ENCODE measurements at places on chromosomes 11 and 22. TPM values are rescaled to one million over a fixed set of nuclear protein-coding genes. Genes with fewer than 3 reads are reported as not detected.

- H3K4me1 ChIP-seq = no peaks in the 10 kb centered on the region
- H3K36me3 ChIP-seq = no peaks in the 10 kb centered on the region
- no peaks in the 10 kb centered on the region for H3K27me3 ChIP-seq
- H3K4me3 ChIP-seq = no peak overlapping the region
- DNase-seq = no peak
Measured at GRCh38 chr11:5363679-5364078, 12.4 kb downstream of the OR51B6 start.

MRGPRF gene
- 0.57 TPM for total RNA-seq

- H3K27ac ChIP-seq = no peak overlapping the region
- peaks cover 14% of the 10 kb centered on the region for H3K4me1 ChIP-seq
- H3K36me3 ChIP-seq = no peaks in the 10 kb centered on the region
- H3K4me3 ChIP-seq = peak overlapping the region; percentile 69
- peaks cover 33% of the 10 kb centered on the region for H3K27me3 ChIP-seq
- no peak for DNase-seq
Measured at GRCh38 chr11:45147891-45148675, 1.6 kb downstream of the PRDM11 start.

GRCh38 chr11:27874998-27875830 lies 175.0 kb upstream of the BDNF start:
- no peak for DNase-seq
- H3K4me1 ChIP-seq = no peaks in the 10 kb centered on the region
- no peak overlapping the region for H3K27ac ChIP-seq
- no peak overlapping the region for H3K4me3 ChIP-seq
- no peaks in the 10 kb centered on the region for H3K36me3 ChIP-seq

GRCh38 chr11:105838668-105839384 lies 183.2 kb downstream of the MSANTD4 start:
- H3K4me1 ChIP-seq = no peaks in the 10 kb centered on the region
- no peaks in the 10 kb centered on the region for H3K27me3 ChIP-seq
- no peaks in the 10 kb centered on the region for H3K36me3 ChIP-seq
- no peak overlapping the region for H3K4me3 ChIP-seq

DNA sequence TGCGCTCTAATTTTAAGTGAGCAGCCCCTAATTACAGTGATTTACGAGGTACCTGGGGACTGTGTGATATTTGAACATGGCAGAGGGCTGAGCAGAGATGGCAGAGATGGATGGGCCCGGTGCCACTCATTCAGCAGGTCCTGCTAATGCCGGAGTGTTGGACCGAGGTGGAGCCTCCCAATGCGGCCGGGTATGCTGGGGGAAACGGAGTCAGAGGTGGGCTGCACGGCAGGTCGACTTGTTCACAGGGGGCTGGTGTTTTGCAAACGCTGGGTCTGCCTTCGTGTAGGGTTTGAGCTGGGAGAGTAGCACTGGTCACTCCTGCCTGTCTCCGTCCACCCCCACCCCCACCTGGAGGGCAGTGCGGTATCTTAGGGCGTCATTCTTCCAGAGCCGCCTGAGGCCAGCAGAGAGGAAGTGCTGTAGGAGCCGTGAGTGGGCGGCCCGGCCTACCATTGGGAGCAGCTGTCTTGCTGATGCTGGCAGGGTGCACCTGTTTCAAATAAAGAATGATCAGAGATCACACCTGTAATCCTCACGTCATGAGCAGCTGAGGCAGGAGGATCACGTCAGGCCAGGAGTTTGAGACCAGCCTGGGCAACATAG lies 122.6 kb downstream of the IGLL1 start:
- H3K4me1 ChIP-seq = peaks cover 68% of the 10 kb centered on the region
- DNase-seq = no peak
- no peak overlapping the region for H3K4me3 ChIP-seq
- H3K27ac ChIP-seq = no peak overlapping the region
- H3K36me3 ChIP-seq = no peaks in the 10 kb centered on the region

PGA4 gene
- total RNA-seq = 0.66 TPM

- H3K27ac ChIP-seq = no peak overlapping the region
- H3K4me1 ChIP-seq = peaks cover 18% of the 10 kb centered on the region
- DNase-seq = no peak
- peaks cover 3% of the 10 kb centered on the region for H3K27me3 ChIP-seq
- no peaks in the 10 kb centered on the region for H3K36me3 ChIP-seq
- H3K4me3 ChIP-seq = no peak overlapping the region
Measured at GRCh38 chr11:2708757-2709281, 9.0 kb upstream of the KCNQ1OT1 start.

DNA sequence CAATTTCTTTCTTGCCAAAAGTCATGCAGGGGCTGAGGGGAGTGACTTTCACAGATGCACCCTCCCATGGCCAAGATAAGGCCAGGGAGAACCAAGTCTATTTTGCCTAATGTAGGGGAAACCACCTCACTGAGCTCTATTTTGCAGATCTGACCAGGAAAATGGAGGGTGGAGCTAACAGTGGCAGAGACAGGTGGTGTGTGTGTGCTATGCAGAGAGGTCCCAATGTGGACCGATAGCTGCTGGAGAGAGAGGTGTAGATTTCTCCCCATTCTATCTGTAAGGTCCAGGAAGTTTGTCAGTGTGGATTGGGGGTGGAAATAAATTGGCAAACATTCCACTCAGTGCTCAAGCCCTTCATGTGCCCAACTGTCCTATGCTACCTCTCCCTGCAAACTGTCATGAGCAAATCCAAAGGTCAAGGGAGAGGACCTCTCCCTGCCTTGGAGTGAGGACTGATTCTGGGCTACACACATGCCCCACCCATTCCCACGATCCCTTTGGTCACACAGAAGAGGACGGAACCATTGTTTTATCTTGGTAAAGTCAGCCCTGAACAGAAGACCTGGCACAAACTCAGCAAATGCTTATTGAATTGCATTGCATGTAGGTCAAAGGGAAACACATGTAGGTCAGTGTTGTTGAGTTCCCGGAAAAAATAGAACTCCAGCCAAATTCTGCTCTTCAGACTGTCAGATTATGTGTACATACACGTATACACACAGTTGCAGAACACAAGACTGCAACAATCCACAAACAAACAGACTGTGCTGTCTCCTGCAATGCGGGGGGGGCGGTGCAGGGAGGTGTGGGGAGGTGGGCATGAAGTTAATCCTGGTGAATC lies 65.9 kb downstream of the C11orf58 start:
- no peak overlapping the region for H3K4me3 ChIP-seq
- H3K4me1 ChIP-seq = no peaks in the 10 kb centered on the region
- DNase-seq = no peak
- H3K27ac ChIP-seq = no peak overlapping the region

DNA sequence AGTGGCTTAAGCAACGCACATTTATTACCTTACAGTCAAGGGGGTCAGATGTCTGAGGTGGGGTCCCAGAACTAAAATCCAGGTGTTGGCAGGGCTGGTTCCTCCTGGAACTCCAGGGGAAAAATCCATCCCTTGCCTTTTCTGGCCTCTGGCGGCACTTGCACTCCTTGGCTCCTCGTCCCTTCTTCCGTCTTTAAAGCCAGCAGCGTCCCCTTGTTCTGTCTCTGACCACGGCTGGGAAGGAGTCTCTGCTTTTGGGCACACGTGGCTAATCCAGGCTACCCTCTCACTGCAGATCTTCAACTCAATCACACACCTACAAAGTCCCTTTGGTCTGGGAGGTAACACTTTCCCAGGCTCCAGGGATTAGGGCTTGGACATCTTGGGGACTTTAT lies 73.5 kb upstream of the WNT7B start:
- H3K27ac ChIP-seq = no peak overlapping the region
- peaks cover 89% of the 10 kb centered on the region for H3K27me3 ChIP-seq
- no peak overlapping the region for H3K4me3 ChIP-seq
- no peak for DNase-seq
- no peaks in the 10 kb centered on the region for H3K36me3 ChIP-seq
- peaks cover 4% of the 10 kb centered on the region for H3K4me1 ChIP-seq

OR52L1 gene
- total RNA-seq = not detected

- no peak for DNase-seq
- no peaks in the 10 kb centered on the region for H3K4me1 ChIP-seq
- H3K4me3 ChIP-seq = no peak overlapping the region
- no peak overlapping the region for H3K27ac ChIP-seq
- H3K36me3 ChIP-seq = peaks cover 63% of the 10 kb centered on the region
Measured at GRCh38 chr22:23265368-23265700, 85.0 kb downstream of the BCR start.

- DNase-seq = no peak
- peak overlapping the region; percentile 54 for H3K4me3 ChIP-seq
Measured at GRCh38 chr11:65026810-65027209, 429 bp upstream of the SNX15 start.

DNA sequence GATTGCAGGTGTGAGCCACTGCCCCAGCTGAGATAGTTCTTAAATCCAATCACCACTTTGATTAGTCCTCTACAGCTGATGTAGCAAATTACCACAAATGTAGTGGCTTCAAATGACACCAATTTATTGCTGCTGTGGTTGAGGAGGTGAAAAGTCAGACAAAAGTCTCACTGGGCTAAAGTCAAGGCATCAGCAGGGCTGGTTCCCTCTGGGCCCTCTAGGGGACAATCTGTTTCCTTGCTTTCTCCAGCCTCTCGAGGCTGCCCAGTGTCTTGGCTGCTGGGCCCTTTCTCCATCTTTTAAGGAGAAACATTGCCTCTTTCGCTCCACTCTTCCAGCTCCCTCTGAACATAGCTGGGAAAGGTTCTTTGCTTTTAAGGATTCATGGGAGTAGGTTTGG lies 50.5 kb upstream of the SHANK2 start:
- no peaks in the 10 kb centered on the region for H3K4me1 ChIP-seq
- no peaks in the 10 kb centered on the region for H3K27me3 ChIP-seq
- H3K27ac ChIP-seq = no peak overlapping the region
- H3K36me3 ChIP-seq = no peaks in the 10 kb centered on the region
- H3K4me3 ChIP-seq = no peak overlapping the region
- DNase-seq = no peak

GRCh38 chr11:116895048-116895757 lies 57.8 kb upstream of the APOA1 start:
- no peak overlapping the region for H3K27ac ChIP-seq
- no peak overlapping the region for H3K4me3 ChIP-seq
- no peaks in the 10 kb centered on the region for H3K27me3 ChIP-seq
- H3K4me1 ChIP-seq = no peaks in the 10 kb centered on the region

- no peak overlapping the region for H3K27ac ChIP-seq
- no peaks in the 10 kb centered on the region for H3K27me3 ChIP-seq
- H3K4me3 ChIP-seq = no peak overlapping the region
- H3K4me1 ChIP-seq = no peaks in the 10 kb centered on the region
Measured at GRCh38 chr11:20122131-20122530, 38.1 kb downstream of the DBX1 start.

- peaks cover 50% of the 10 kb centered on the region for H3K27me3 ChIP-seq
- no peak overlapping the region for H3K4me3 ChIP-seq
Measured at GRCh38 chr11:70662691-70663098, 264.4 kb downstream of the CTTN start.

DNA sequence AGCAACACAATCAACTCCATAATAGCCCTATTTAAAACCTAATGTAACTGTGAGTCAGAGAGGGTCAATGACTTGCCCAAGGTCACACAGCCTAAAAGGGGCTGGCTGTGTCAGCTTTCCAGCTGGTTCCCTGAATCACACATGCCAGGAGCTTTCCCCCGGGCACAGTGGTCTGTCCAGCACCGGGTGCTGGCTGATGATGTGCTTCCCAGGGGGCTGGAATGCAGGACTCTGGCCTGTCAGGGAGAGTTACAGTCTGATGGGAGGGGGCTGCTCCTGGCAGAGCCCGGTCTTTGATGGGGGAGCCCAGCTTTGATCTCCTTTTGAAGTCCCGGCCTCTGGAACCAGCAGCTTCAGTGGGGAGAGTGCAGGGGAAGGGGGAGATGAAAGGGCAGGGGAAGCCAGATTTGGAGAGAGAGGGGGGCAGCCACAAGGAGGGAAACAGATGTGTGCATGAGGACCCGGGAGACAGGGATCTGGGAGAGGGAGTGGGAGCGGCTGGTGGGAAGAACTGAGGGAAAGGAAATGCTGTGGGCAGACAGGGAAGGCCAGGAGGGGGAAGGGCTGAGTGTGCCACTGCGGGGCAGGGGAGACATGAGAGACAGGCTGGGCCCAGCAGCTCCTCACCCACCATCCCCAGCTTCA lies 102.7 kb downstream of the NECTIN1 start:
- no peak overlapping the region for H3K4me3 ChIP-seq
- no peaks in the 10 kb centered on the region for H3K4me1 ChIP-seq
- DNase-seq = no peak
- H3K27me3 ChIP-seq = no peaks in the 10 kb centered on the region
- H3K27ac ChIP-seq = no peak overlapping the region
- H3K36me3 ChIP-seq = no peaks in the 10 kb centered on the region

ARHGAP8 gene
- 1.5 TPM for total RNA-seq

MFNG gene
- total RNA-seq = 56.4 TPM

MS4A2 gene
- 0.42 TPM for total RNA-seq

GRCh38 chr22:45656577-45656976 lies 15.1 kb upstream of the ATXN10 start:
- DNase-seq = no peak
- H3K4me3 ChIP-seq = no peak overlapping the region
- no peak overlapping the region for H3K27ac ChIP-seq
- no peaks in the 10 kb centered on the region for H3K4me1 ChIP-seq

GRCh38 chr11:83367745-83368144 lies 81.6 kb upstream of the CCDC90B start:
- no peaks in the 10 kb centered on the region for H3K36me3 ChIP-seq
- no peaks in the 10 kb centered on the region for H3K4me1 ChIP-seq
- DNase-seq = no peak
- H3K27ac ChIP-seq = no peak overlapping the region

SEPTIN3 gene
- total RNA-seq = 0.90 TPM

DNA sequence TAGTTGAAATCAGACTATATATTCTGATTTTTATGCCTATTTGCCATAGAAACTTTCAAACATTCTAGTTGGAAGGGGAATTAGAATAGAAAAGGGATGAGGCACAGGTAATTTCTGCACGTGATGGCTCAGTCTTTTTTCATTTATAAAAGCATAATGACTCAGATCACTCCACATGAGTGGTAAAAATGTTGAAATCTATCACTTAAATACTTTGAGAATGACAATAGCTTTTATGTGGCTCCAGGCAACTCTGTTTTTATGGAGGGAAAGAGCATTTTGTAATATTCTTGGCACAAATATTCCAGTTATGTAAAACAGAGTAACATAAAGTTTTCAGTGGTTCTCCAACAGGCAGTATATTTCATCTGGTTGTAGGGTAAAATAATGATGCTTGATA lies 5.9 kb upstream of the MMP3 start:
- no peaks in the 10 kb centered on the region for H3K27me3 ChIP-seq
- DNase-seq = no peak
- H3K4me3 ChIP-seq = no peak overlapping the region
- no peak overlapping the region for H3K27ac ChIP-seq
- no peaks in the 10 kb centered on the region for H3K36me3 ChIP-seq

SH3BP1 gene
- 21.3 TPM for total RNA-seq

- no peak overlapping the region for H3K27ac ChIP-seq
- no peaks in the 10 kb centered on the region for H3K4me1 ChIP-seq
- no peak for DNase-seq
- no peaks in the 10 kb centered on the region for H3K36me3 ChIP-seq
- H3K4me3 ChIP-seq = no peak overlapping the region
Measured at GRCh38 chr11:73240190-73240781, 22.2 kb downstream of the P2RY2 start.

DNA sequence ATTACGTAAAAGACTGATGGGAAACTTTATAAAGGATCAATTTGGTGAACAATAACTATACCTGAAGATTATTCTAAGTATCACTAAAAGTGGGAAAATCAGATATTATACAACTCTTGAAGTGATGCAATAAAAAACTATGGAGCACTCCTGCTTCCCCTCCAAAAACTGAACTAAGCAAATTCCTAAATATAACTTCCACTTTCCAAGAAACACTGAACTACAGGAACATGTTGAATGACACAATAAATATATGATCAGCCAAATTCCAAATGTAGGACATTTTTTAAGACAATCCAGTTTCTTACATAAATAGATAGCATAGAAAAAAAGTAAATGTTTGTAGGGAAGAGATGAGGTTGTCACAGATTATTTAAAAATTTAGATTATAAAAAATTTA lies 102.1 kb upstream of the APOA1 start:
- no peaks in the 10 kb centered on the region for H3K4me1 ChIP-seq
- no peak overlapping the region for H3K4me3 ChIP-seq
- no peak for DNase-seq
- no peak overlapping the region for H3K27ac ChIP-seq
- H3K27me3 ChIP-seq = no peaks in the 10 kb centered on the region
